NCI-H526 treated with DMSO at 0.1 percent for 48 hours (cell line): ENCODE measurements at places on chromosomes 4 and X.

DNA sequence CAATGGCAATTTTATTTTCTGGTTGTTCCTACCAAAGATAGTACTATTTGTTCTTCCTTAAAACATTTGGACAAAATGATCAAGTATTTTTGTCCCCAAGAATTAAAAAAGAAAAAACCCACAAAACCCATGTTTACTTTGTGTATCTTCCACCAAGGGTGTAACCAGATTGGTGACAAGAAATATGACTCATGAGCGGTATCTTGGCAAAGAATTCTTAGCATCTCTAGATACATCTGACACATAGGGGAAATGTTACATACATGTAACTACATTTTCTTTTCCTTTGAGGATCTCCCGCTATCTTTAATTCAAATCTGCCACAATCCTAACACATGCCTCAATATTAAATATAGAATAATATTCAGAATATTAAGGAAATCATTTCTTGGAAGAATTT, 78.7 kb downstream of the WDFY3 start:
- no peak for DNase-seq

GRCh38 chr4:182858711-182859110, 58.5 kb downstream of the DCTD start:
- DNase-seq: no peak

DNA sequence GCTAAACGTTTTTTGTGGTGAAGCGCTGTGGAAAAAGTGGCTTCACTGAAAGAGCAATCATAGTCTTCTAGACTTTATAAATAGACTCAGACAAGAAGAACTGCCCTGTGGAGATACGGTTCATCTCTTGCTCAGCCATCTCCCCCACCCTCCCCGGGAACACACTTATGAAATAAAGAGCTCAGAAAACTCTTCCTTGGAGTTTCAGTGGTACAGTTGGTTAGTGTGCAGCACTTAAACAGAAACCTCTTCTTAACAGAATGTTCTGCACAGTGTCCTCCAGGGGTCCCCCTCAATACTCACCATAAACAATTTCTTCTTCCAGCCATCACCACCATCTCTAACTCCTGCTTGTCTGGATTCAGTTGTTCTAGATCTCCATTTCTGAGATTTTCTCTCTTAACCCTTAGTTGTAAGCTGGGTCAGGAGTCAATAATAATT, 313.0 kb downstream of the ARHGAP10 start:
- DNase-seq: no peak

DNA sequence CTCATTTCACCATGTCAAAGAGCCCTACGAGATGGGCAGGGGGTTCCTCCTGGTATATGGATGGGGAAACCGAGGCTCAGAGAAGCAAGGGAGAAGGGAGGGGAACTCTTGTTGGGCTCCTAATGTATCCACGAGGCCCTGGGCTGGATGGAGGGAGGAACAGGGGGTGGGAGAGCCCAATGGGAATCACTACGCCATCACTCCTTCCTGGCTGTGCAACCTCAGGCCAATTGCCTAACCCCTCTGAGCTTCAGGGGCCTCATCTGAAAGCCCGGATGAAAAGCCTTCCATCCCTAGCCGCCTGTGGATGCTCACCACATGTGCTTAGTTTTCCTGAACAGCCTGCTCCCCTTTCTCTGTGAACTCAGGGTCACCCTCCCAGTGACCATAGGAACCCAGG, 57.8 kb downstream of the PPP2R2C start:
- no peak for DNase-seq
